ENCODE measurements at places on chromosomes 11 and 22.

- no peak for DNase-seq
These were observed 452 bp upstream of the ATXN10 start for GRCh38 chr22:45670981-45671782.

DNA sequence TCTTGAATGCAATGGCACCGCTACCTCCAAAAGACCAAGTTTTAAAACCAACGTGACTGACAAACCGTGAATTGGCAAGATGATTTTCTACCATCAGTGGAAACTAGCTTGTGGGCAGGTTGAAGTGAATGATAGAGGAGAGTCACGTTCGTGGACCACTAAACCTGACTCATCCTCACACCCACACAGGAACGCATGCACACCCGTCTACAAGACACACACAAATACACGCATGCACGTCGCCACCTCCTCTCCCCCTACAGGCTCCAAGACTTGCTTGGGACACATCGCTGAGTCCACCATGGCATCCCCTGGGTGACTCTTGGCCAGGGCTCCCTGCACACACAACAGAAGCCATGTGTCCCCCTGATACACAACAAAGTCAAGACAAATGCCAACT is 14.4 kb downstream of the TMPRSS6 start:
- DNase-seq, result no peak

DNA sequence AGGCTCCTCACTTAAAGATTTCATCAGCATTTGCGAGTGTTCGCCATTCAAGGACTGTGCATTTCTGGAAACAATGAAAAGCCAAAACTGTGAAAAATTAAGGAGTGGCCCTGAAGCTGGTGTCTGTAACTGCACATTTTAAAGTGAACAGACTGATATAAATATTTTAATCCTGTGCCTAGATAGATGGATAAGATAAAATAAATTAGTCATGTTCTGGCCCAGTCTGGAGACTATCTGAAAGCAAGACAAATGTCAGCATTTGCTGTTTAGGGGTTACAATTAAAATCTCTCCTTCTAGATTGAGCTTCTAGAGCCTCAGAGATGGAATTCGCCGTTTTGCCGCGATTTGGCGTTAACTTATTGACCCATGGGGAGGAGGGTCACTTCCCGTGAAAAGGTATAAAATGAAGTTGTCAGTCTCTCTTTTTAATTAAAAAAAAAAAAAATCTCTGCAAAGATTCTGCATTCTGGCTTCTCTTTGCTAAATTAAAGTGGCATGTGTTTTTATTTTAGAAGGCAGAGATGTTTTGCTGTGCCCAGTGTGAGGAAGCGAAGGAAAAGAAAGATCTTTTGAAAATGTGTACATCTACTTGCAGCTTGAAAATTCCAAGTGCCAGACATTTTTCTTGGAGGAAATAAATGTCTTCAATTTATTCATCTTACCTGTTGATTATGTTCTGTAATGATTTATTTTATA is 79.7 kb upstream of the WNT7B start:
- DNase-seq, result no peak

- no peak for DNase-seq
These were observed 109.1 kb upstream of the TIMP3 start for GRCh38 chr22:32692371-32692770.

GRCh38 chr11:2928605-2929530 is at the start of gene PHLDA2:
Gene PHLDA2 (minus strand): TSS chr11:2929420. CDS start chr11:2929364, 56 bp downstream.
- peak; percentile 20 for DNase-seq

- DNase-seq, result no peak
These were observed 146.8 kb downstream of the COMMD9 start for GRCh38 chr11:36142439-36142838.

GRCh38 chr11:123472236-123472935 is 42.3 kb downstream of the GRAMD1B start:
- DNase-seq, result no peak

- DNase-seq, result no peak
These were observed 8.9 kb upstream of the AQP11 start for GRCh38 chr11:77580712-77581337.

DNA sequence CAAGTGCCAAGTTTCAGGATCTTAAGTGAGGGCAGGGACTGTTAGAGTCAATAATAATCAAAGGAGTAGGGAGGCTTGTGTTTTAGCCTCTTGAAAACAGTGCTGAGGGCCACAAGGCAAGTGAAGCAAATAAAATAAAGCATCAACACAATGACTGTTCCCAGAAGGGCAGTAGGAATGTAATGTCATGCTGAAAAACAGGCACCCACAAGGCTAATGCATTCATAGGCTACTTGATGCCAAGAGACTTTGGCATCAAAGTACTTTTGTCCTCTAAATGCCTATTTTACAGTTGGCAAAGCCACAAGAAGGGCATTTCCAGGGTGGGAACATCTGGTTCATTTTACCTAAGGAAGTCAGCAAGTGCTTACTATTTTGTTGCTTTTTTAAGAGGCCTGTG is 22.9 kb downstream of the RAB39A start:
- no peak for DNase-seq

GRCh38 chr22:27911330-27911729 is 7.7 kb downstream of the PITPNB start:
- no peak for DNase-seq

DNA sequence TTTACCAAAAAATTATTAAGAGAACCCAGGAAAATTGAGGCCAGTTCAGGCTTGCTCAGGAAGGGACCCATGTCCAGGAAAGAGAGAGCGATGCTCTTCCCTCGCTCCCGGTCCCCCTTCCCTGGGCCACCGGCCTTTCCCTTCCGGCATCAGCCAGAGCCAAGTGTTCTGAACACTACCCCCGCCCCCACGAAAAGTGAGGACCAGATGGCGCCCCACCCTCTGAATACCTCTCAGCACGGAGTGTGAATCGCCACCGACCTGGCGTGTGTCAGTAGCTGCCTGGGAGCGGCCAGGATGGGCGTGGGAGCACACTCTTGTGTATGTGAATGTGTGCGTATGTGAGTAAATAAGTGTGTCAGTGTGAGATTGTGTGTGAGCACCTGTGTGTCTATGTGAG is 20.2 kb downstream of the RPS6KA4 start:
- no peak for DNase-seq

DNA sequence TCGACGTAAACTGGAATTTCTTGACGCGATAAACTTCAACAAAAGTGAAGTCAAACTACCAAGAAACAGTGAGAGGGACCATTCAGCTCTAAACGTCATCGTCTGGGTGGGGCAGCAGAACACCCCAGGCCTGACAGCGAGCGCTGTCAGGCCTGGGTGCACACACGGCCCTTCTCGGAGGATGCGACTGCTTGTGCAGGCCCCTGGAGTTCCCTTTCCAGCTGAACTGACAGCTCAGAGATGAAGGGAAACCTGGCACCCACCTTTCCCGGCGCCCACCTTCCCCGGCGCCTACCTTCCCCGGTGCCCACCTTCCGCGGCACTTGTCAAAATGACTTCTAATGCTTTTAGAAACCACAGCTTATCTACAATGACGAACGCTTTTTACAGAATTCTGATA is 47.9 kb downstream of the CERK start:
- DNase-seq, result no peak

DNA sequence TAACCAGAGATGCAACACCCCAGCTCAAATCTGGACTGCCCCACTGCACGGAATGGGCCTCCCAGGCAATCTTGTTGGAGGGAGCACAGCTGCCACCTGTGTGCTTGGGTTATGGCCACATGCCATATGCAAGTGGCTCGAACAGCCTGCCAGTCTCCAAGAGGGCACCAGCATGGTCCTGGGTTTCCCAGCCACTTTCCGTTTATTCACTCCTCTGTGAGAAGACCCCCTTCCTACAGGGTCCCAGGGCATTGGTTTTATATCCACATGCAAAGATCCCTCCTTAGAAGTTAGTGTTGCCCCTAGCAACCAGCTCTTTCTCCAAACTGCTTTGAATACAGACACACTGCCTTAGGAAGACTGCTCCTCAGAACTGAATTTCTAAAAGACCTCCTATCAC is 487.8 kb downstream of the BUD13 start:
- no peak for DNase-seq

GRCh38 chr22:24060375-24060788 is 49.3 kb downstream of the CABIN1 start:
- no peak for DNase-seq

DNA sequence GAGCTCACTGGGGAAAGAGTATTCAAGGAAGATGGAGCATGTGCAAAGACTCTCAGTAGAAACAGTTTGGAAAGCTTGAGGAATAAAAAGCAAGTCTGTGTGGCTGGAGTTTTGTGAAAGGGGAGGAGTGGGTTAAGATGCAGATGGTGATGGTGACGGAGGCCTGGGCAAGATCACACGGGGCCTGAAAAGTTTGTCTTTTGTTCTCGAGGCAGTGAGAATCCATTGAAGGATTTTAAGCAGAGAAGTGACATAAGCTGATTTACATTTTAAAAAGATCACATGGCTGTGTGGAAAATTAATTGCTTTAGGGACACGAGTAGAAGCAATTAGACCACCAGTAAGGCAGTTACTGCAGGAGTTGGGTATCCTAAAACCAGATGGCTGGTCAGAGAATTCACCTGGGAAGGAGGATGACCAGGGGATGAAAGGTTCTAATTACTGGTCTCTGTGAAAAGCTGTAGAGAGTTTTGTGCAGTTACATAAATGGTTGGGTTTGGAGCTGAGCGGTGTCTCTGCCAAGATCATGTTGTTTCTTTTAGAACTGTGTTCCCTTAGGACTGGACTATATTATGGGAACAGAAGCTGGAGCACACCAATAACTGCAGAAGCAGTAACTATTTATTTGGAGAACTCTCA is 7.1 kb downstream of the RRP8 start:
- no peak for DNase-seq

DNA sequence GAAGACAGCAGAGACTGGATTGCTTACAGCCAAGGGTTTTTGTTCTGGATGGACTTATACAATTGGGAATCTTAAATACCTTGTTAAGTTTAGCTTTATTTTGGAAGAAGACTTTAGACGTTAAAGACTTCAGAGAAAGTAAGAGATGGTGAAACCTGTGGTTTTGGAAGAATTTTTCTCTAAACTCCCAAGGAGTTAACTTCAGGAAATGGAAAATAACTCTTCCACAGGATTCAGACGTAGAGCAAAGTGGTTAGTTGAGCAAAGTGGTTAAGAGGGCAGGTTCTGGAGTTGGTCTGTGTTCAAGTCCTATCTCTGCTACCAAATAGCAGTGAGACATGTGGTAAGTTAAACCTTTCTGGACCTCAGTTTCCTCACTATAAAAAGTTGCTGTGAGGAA is 12.8 kb downstream of the PITPNB start:
- DNase-seq, result no peak

DNA sequence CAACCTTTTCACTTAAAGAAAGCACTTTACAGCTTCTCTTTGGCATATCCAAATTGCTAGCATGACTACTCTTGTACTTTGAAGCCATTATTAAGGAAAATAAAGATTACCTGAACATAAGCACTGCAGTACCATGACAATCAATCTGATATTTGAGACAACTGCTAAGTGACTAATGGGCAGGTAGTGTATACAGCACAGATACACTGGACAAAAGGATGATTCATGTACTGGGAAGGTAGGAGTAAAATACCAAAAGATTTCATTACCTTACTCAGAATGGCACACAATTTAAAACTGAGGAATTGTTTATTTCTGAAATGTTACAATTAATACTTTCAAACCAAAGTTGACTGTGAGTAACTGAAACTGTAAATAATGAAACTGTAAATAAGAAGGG is 1054.3 kb upstream of the TENM4 start:
- no peak for DNase-seq

DNA sequence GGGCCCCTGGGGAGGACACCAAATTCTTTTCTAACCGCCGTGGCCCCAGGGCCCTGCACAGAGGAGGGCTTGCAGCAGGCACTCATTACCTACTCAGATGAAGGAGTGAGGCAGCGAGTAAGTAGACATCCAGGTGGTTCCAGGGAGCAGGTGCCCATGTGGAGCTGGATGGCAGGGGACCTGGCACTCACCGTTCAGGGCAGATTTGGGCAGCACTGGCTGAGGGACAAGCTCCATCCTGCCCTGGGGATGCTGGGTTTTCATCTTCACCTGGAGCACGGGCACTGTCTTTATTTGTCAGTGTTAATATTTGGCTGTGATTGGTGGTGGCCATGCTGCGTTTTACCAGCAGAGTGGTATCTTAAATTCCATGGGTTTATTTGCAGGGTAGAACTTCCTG is 1182.7 kb downstream of the BRD1 start:
- DNase-seq, result no peak

- no peak for DNase-seq
These were observed 19.7 kb downstream of the SLC37A2 start for GRCh38 chr11:125082611-125083311.

DNA sequence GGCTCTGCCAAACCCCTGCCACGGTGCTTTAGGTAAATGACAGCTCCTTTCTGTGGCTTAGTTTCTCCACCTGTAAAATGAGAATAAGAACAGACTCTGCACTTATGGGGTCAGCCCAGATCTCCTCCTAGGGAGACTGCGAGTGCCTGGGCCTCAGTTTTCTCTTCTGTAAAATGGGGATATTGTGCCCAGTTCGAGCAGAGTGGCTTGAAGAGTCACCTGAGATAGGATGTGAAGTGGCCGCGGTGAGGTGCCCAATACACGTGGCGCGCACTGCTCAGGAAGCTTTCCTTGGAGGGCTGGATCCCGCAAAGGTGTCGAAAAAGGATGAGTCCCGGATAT is 473 bp upstream of the EMID1 start:
- no peak for DNase-seq

GRCh38 chr22:44497218-44497904 is 672 bp downstream of the RTL6 start:
- no peak for DNase-seq

- no peak for DNase-seq
These were observed 13.2 kb downstream of the NAA40 start for GRCh38 chr11:63951779-63952536.

GRCh38 chr11:61949169-61950034 is 749 bp upstream of the BEST1 start:
- no peak for DNase-seq

DNA sequence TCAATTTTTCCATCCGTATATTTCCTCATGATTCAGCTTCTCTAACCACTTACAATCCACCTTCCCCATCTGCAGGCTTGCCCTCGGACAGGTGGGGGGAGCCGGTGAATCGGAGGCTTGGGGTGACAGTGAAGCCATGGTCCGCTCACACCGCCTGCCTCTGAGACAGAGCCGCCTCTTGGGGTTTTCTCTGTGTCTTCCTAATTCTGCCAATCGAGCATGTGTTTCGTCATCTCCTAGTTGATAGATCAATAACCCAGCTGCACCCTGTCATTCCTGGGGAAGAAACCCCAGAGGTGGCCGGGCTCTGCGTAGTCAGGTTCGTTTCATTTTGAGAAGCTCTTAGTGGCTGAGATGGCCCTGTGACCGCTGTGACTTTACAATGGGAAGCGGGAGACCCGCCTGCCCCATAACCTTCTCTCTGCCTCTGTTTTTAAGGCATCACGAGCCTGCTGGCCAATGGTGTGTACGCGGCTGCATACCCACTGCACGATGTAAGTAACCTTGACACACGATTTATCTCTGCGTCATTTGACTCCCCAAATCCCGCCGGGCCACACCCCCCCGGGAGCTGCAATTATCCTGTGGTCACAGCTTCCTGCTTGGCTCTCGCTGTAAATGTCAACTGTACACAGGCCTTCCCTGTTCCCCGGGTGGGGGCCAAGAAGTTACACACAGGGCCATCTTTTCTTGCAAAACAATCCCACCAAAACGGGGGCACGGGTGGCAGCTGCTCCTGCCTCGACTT is 33.3 kb downstream of the ANO1 start:
- no peak for DNase-seq

- no peak for DNase-seq
These were observed 22.1 kb downstream of the HEPHL1 start for GRCh38 chr11:94043241-94043640.

- no peak for DNase-seq
These were observed 22.0 kb downstream of the FZD4 start for GRCh38 chr11:86932924-86933875.

Data from NCI-H748 treated with DMSO at 0.1 percent for 48 hours (cell line).